ENCODE measurements at places on chromosomes 11 and 22. TPM values are rescaled to one million over a fixed set of nuclear protein-coding genes. Genes with fewer than 3 reads are reported as not detected.

Gene SMPD1
- 28.7 TPM for polyA plus RNA-seq

Gene OR5A1
- polyA plus RNA-seq: 0.03 TPM

DNA sequence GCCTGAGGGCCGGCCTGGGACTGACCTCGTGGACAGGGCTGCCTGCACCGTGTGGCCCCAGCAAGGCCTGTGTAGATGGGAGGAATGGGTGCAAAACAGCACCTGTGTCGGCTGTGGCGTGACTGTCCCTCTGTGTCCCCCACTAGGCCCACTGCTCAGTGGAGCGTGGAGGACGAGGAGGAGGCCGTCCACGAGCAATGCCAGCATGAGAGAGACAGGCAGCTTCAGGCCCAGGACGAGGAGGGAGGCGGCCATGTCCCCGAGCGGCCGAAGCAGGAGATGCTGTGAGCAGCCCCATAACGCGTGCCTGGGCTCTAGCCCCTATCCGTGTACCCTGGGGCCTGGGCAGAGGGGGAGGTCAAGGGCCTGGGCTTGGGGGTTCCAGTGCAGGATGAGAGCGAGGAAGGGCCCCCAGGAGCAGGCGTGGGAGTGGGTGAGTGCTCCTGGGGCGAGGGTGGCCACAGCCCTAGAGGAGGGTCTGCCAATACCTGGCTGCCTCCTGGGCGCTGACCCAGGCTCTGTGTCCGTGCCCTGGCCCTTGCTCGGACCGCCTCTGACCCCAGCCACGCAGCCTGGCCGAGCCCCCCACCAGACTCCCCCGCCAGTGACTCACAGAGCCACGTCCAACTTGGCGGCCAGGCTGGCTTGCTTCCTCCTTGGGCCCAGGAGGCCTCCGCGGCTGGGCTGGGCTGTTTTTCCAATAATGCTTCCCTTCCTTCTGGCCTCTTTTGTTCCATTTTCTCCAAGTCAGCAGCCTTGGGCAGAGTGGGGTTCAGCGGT lies 11.6 kb downstream of the PRR33 start:
- DNase-seq: no peak

Gene C11orf42
- polyA plus RNA-seq: 1.1 TPM

- DNase-seq: no peak
These were observed 576.5 kb upstream of the ANO3 start for GRCh38 chr11:25755381-25755780.

- no peak for DNase-seq
These were observed 64.7 kb upstream of the TOP3B start for GRCh38 chr22:22047266-22047665.

GRCh38 chr11:134543241-134543640 lies 131.2 kb upstream of the B3GAT1 start:
- no peak for DNase-seq

DNA sequence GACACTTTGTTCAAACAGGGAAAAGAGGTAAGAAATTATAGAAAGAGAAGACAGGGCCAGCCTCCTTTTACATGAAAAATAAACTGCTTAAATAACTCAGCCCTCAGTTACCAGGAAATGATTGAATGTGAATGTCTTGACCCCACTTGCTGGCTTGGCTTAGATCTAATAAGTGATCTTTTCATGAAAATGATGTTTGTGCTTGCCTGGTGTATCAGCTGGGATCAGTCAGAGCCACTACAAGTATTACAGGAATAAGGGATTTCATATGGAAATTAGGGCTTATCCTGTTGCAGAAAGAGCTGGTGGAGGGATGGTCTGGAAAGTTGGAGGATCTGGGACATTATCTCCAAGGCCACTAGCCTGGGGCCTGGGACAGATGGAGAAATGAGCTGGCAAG lies 51.8 kb downstream of the COMMD9 start:
- peak; percentile 40 for DNase-seq

DNA sequence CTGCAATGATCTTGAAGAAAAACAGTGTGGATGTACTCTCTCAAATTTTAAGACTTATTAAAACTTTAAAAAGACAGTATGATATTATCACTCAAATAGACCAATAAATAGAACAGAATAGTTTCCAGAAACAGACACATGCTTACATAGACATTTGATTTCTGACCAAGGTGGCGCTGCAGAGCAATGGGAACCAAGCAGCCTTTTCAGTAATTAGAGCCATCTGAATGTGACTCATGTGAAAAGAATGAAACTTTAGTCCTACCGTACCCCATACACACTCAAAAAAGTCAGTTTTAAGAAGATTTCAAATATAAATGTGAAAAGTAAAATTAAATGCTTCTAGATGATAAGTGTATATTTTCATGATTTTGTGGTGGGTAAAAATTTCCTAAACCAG lies 74.2 kb upstream of the MS4A8 start:
- no peak for DNase-seq

DNA sequence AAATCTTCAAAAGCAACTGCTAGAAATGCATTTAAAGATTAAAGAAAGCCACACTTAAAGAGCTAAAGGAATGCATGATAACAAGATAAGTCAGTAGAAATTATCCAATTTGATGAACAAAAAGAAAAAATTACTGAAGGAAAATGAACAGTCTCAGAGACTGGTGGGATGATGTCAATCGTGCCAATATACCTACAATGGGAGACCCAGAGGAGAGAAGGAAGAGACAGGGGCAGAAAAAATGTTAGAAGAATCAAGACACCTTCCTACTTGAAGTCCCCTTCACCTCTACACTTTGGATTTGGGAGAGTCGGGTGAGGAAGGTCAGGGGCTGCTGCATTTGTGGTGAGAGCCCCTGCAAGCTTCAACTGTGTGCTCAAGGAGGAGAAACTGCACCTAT lies 216.3 kb downstream of the BUD13 start:
- DNase-seq: no peak

All from right lung (tissue), 10 donors.